Activated CD4-positive, CD25-positive, alpha-beta regulatory T cell treated with anti-CD3 and anti-CD28 coated beads, Interleukin-2, amount 50 U/mL, for 72 hours (primary cell): ENCODE measurements at places on chromosomes 6 and 20.

DNA sequence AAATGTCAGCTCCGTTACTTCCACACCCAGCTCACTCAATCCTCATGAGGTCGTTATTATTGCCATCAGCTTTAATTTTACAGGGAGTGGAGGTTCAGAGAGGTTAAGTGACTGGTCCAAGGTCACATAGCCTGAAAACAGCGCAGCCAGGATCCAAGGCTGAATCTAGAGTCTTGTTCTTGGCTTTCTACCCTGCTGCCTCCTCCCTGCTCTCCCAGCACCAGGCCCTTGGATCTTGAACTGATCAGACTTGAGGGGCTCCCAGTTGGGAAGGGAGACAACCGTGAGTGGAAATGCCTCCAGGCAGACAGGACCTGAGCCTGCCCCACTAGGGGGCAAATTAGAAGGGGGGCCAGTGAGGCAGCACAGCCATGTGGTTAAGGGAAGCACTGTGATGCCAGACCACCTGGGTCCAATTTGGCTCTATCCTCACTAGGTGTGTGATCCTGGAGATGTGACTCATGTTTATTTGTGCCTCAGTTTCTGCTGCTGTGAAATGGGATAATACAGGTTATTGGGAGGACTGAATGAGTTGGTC, 135.6 kb upstream of the PTPN1 start:
- DNase-seq = no peak

GRCh38 chr20:49704932-49705336, 8.7 kb downstream of the B4GALT5 start:
- DNase-seq = no peak

- DNase-seq = no peak
Observed at GRCh38 chr6:85498596-85499258, 48.8 kb downstream of the NT5E start.

DNA sequence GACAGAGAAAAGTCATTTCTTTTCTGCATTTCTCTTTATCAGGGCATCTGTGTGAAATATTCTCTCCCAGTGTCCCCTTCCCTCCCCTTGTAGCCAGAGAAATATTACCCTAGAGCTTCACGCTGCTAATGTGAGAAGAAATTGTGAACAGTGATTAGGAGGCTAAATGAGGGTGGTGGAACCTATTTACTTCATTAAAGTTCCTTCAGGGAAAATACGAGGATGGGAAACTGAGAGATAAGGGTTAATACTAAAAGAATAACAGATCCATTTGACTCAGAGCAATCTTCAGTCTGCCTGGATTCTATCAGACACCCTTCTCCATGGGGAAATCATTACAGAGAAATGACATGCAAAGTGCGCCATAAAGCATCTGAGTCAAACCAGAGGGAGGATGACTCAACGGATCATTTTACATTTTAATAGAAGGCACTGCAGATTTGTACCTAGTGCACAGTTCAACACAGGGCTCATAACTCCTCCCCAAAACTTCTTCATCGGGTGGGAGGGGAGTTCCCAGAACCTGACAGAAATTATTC, 131.3 kb downstream of the GJA10 start:
- no peak for DNase-seq

GRCh38 chr6:47773005-47773404, 8.8 kb upstream of the OPN5 start:
- DNase-seq = no peak

DNA sequence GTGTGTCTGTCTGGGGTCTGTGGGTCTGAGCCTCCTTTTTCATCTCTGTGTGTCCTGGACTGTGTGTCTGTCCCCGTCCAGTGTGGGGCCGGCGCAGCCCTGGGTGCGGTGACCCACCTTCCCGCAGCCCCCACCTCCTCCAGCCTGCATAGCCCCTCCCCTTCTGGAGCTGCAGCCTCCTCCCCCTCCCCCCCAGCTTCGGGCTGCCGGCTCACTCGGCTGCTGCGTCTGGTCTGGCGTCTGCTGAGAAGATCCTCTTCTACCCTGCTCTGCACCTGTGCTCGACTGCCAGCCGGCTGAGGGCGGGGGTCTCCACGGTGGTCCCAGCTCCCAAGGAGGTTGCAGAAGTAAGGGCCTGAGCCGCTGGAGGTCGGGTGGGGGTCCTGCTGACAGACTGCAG, 7.6 kb upstream of the LKAAEAR1 start:
- no peak for DNase-seq

- no peak for DNase-seq
Observed at GRCh38 chr6:28558629-28559028, 32.9 kb downstream of the GPX5 start.

GRCh38 chr20:2335096-2335870, 39.5 kb downstream of the TGM3 start:
- no peak for DNase-seq

DNA sequence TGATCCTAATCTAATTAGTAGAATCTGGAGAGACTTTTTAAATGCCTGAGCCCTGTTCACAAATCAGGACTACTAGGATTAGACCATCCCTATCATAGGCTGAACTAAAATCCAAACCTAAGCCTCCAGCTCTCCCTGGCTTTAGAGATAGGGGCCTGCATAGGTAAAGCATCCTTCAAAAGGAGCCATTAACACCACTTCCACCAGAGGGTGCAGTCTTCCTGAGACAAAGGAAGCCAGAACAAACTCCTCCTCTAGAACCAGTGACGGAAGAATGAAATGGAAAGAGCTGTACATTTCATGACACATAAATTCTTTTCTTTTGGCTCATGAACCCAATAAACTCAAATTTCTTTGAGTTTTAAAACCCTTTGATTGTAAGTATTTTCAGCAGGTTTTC, 291.2 kb upstream of the ADGRB3 start:
- no peak for DNase-seq

- DNase-seq = no peak
Observed at GRCh38 chr6:137241481-137242038, 22.4 kb upstream of the IFNGR1 start.

DNA sequence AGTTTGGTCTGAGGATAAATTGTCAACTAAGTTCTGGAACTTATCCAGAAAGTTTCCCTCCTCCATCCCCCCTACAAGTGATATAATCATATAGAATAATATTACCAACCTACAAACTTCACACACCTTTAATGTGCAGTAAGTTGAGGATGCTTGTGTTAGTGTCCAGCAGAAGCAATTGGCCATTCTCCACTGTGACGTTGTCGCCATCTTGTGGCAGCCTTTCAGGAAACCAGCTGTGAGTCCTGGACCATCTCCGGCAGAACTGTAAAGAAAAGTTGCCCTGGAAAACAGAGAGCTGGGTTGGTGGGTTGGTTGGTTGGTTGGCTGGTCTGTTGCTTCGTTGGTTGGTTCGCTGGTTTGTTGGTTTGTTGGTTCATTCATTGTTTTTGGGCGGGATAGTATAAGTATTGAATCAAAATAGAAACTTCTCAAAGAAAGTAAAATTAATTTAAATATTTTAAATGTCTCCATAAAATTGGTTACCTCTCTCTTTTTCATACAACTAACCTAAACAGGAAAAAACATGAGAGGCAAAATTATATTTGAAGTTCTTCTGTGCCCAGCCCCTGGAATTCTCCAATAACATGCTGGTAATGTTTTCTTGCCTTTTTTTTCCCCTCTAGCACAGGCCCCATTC, 127.5 kb downstream of the PKHD1 start:
- DNase-seq = peak; percentile 37

GRCh38 chr20:3911956-3912355, 22.8 kb downstream of the PANK2 start:
- no peak for DNase-seq

DNA sequence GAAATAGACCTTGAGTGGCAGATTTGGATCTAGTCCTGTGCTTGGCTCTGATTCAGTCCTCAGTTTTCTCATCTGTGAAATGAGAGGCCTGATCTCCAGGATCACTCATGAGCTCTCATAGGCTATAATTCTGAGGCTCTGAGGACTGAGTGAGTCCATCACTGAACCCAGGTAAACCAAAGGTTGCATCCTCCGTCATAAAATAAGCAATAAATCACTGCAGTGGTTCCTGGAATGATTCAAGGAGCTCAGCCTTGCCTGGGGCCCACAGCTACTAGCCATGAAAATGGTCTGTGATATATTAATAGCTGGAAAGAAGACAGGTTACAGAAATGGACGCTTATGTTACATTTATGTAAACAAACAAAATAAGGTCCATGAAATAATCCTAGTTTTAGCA, 124.8 kb downstream of the MAP3K7 start:
- DNase-seq = no peak

GRCh38 chr6:5464099-5464885, 203.0 kb downstream of the FARS2 start:
- no peak for DNase-seq

DNA sequence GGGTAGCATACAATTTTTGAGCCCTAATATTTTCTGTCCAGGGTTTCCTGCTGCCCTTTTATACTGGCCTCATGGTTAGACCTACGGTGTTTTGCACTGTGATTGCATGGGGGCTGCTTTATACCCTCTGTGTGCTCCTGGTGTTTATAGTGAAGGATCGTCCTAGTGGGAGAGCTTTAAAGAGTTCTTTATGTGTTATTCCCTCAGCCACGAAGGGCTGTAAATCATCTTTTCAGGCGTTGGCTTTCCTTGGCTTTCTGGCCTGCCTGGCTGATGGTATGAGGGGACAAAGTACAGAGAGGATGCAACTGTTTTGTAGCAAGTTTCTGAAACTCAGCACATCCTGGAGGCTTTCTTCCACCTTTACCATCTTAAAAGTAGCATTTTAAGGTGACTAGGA, 464.3 kb downstream of the EPM2A start:
- DNase-seq = no peak

DNA sequence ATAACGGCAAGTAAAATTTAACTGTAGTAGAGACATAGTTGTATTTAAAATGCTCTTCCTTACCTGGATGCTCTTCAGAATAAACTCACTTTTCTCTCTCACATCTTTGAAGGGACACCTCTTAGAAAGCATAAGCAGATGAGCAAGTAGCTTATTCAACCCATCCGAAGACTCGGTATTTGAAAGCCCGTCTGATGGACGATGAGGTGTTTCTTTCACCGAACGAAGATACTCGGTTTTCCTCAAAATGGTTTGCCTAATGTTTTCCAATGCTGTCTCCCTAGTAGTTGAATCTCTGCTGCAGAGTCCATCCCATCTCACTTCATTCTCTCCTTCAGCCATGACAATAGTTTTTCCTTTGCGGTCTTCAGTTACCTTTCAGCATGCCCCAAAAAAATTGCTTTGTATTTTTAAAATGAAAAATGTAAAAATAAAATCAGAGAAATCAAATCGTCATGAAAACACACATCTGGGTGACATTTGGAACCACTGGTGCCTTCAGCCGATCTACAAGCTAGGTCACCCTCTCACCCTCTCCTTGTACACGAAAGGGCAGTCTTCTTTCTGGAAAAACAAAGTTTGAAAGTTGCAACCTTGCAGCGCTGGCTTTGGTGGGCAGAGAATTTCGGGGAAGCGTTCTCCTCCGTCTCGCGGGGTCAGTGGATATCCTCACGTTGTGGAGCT, 772 bp downstream of the SESN1 start:
- DNase-seq = no peak

- DNase-seq = no peak
Observed at GRCh38 chr20:46252352-46253091, 55.8 kb downstream of the CDH22 start.

DNA sequence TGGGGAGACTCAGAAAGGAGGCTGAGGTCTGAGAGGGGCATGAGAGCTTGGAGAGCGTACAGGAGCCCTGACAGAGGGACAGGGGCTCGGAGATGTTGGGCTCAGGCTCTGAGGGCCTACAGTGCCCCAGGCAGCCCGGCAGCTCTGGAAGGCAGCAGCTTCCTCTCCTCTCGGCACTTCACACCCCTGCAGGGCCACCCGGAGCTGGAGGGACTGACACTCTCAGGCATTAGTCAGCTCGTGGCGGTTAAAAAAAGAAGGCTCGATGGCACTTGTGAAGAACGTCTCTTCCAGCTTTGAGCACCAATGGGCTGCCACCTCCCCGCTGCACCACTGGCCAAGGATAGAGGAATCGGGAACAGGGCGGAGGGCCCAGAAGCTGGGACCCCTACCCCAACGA, 62.6 kb upstream of the SIRPA start:
- DNase-seq = no peak

- DNase-seq = peak; percentile 66
Observed at GRCh38 chr6:36360241-36361054, 23.8 kb upstream of the BNIP5 start.

DNA sequence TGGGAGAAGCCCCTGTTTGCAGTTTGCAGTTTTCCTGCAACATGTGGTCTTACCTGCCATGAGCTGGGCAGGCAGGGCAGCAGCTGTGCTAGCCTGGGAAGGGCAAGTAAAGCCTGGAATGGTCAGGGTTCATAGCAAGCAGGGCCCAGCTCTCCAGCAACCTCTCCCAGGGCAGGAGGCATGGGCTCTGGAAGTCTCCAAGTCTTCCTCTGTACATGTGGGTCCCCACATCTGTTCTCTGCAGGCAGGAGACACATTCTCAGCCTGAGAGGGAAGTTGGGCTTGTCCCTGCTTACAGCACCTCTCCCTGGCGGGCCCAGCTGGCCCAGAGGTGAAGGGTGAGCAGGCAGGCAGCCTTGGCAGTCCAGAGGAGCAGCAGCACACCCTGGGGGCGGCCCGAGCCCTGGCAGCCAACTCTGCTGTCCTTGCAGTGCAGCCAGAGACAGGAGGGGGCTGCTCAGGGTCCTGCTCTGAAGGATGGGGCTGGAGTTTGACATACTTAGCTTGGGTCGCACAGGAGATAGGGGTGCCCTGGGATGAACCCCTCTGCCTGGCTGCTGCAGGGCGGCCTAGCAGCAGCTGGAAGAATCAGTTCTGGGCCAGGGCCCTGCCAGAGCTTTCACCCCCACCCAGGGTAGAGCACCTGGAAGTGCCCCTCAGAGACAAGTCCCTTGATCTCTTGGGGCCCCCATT, 176.0 kb downstream of the MRPL14 start:
- peak; percentile 24 for DNase-seq

- no peak for DNase-seq
Observed at GRCh38 chr6:26457264-26457805, 420 bp upstream of the BTN2A1 start.

DNA sequence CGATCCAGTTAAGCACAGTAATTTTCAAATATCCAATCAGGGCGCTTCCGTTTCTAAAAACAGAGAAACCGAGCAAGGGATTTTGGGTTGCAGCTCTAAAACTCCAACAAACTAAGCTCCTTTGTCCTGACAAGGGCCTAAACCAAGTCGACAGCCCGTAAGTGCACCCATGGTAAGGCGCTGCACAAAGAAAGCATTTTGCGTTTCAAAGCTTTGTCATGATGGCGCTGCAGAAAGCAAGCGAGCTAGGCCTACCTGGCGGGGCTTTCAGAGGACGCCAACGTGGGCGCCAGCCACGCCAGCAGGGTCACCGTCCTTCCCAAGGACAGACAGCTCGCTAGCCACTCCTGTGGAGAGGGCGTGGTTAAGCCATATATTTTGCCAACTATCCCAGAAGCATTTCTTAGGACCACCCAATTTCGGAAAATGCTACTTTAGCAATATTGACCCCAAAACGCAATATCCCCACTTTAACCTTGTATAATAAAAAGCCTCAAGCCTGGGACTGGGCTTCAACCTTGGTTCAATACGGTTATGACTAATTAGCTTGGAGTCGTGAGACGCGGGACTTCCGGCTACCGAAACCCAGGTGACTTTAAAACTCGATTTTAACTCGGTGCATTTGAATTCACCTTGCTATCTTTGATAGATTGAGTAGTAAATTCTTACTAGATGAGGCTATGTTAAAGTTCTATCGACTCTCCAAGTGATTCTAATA, 53.8 kb downstream of the TRIM38 start:
- DNase-seq = no peak

GRCh38 chr20:17624551-17625245, 54.8 kb downstream of the DSTN start:
- peak; percentile 25 for DNase-seq

- DNase-seq = no peak
Observed at GRCh38 chr20:32114305-32114960, 4.9 kb downstream of the TM9SF4 start.

GRCh38 chr6:97052152-97052787, 127.7 kb downstream of the KLHL32 start:
- no peak for DNase-seq
